Daoy (cell line): ENCODE measurements at places on chromosomes 7 and 10. TPM values are rescaled to one million over a fixed set of nuclear protein-coding genes. Genes with fewer than 3 reads are reported as not detected.

FAM13C gene
- 0.46 and 2.4 TPM in 2 replicates for total RNA-seq

ZSCAN21 gene
- total RNA-seq = 14.1 and 20.3 TPM in 2 replicates

OR6B1 gene
- total RNA-seq = not detected in 2 replicates

GIMAP7 gene
- not detected in 2 replicates for total RNA-seq

GRCh38 chr10:64271983-64272382 is 750.8 kb downstream of the REEP3 start:
- no peak for DNase-seq

DNA sequence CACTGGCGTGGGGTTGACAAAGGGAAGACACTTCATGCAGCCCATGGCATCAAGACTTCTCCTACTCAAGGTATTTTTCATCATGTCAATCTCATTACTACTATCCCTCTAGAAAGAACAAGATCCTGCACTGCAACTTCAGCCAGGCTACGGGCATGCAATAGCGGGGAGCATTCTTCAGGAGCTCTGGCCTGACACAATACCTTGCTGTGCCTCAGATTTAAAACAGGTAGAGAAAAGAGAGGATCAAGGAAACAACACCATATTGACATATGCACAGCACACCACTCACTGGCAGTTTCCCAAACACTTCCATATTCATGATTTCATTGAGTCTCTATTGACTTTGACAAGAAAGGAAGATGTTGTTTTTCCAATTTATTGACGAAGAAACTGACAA is 51.5 kb downstream of the DOCK4 start:
- no peak for DNase-seq

- DNase-seq = no peak
These were observed 351.0 kb downstream of the ANKRD7 start for GRCh38 chr7:118575393-118575948.

DNA sequence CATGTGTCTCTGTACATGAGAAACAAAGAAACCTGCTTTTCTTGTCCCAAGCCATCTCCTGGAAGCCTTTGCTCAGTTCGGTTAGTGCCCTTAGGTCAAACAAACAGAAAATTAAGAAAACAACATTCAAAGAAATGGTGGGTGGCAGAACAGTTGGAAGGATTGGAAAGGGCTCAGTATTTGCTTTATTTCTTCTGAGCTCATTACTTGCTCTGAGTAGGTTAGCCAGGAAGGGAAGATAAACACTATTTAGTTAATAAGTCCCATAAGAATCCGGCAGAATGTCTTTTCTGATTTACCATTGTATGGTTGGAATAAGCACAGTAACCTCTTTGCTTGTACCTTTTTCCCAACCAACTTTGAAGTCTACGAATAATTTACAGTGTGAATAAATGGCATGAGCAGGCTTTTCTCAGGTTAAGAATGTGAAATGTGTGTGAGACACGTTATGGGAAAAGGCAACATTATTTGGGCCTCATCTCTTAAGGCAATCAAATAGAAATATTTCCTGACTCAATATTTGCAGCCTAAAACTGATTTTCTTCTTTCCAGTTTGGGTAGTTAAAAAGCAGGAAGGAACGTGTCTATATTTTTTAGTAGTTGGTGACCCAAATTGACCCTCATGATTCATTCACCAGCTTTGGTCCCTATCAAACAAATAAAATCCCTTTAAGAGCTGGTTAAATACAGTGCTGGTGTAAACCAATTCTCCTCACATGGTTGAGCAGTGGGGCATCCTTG is 158.5 kb downstream of the DKK1 start:
- DNase-seq = no peak

GRCh38 chr7:14380881-14381280 is 391.4 kb upstream of the ETV1 start:
- peak; percentile 13 for DNase-seq

GRCh38 chr10:45580371-45581215 is 92.0 kb downstream of the ZFAND4 start:
- no peak for DNase-seq
